Liver (tissue), 10 donors: ENCODE measurements at places on chromosomes 7 and 10. TPM values are rescaled to one million over a fixed set of nuclear protein-coding genes. Genes with fewer than 3 reads are reported as not detected.

Gene C7orf33
- polyA plus RNA-seq: not detected

Gene SFRP4
- polyA plus RNA-seq: 0.18 TPM

GRCh38 chr7:155741805-155742204 lies 70.5 kb downstream of the SHH start:
- peaks cover 67% of the 10 kb centered on the region for H3K36me3 ChIP-seq
- no peak overlapping the region for H3K27ac ChIP-seq
- DNase-seq: no peak
- no peaks in the 10 kb centered on the region for H3K27me3 ChIP-seq
- no peak overlapping the region for H3K4me3 ChIP-seq

DNA sequence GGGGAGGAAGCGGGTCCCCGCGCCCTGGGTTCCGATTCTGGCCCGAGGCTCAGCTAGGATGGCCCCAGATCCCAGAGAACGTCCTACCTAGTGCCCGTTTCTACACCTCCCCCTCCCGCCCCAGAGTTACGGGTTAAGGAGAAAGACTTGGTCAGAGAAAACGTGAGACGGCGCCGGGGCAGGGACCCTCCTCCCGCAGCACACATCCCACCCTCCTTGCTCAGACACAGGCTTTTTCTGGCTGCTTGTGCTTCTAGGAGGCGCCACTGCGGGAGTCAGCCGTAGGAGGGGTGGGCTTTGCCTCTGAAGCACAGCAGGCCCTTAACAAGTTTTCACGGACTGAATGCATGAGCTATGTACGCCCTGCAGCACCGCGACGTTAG lies 104.9 kb upstream of the LEP start:
- no peaks in the 10 kb centered on the region for H3K36me3 ChIP-seq
- no peak overlapping the region for H3K27ac ChIP-seq
- DNase-seq: no peak
- peak overlapping the region; percentile 70 for H3K4me3 ChIP-seq

GRCh38 chr7:148921806-148922205 lies 37.7 kb upstream of the EZH2 start:
- no peaks in the 10 kb centered on the region for H3K4me1 ChIP-seq
- H3K4me3 ChIP-seq: no peak overlapping the region
- no peak for DNase-seq
- no peaks in the 10 kb centered on the region for H3K27me3 ChIP-seq

DNA sequence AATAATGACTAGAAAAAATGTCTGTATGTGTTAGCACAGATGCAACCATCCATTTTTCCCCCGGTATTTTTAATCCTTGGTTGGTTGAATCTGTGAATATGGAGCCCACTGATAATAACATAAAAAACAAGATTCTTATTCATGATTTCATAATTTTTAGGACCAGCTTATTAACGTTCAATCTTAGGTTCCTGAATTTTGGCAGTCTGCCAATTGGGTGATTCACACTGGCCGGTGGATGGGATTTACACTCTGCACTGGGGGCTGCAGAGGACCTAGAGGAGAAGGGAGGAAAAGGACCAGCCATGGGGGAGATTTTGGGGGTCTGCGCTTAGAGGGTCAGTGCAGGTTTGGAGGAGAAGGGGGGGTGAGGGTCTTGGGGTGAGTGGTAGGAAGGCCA lies 327.9 kb downstream of the ACTR3B start:
- H3K27me3 ChIP-seq: no peaks in the 10 kb centered on the region
- H3K36me3 ChIP-seq: no peaks in the 10 kb centered on the region
- H3K4me3 ChIP-seq: no peak overlapping the region
- no peak overlapping the region for H3K27ac ChIP-seq
- DNase-seq: no peak
- H3K4me1 ChIP-seq: no peaks in the 10 kb centered on the region

DNA sequence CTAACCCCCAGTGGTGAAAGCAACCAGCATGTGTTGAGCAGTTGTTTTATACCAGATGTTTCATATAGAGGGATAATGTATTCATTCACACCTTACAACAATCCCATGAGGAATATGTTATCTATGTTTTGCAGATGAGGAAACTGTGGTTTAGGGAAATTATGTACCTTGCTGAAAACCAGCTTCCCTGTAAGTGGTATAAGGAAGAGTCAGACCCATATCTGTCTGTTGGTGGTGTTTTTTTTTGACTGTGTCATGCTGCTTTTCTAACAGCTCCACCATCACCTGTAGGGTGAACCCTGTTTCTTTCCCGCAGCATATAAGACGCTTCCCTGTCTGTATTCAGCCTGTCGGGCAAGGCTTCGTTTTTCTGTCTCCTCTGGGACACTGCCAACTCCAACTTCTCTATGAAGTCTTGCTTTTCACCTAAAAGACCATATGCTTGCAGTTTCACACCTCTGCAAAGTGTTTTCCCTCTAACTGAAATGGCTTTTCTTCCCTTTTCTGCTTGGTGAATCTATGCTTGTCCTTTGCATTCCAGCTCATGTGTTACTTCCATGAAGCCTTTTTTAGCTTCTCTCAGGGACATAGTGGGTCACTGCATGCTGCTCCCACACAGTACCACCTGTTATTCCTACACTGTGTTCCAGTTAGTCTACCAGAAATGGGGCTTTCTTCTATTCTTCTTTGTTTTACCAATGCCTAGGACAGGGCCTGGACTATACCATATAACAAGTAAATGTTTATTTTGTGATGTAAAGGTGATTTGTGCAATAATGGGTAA lies 92.8 kb downstream of the ST7 start:
- H3K4me3 ChIP-seq: no peak overlapping the region
- H3K27ac ChIP-seq: no peak overlapping the region
- no peak for DNase-seq
- no peaks in the 10 kb centered on the region for H3K27me3 ChIP-seq
- no peaks in the 10 kb centered on the region for H3K36me3 ChIP-seq

GRCh38 chr10:36489611-36490228 lies 635.7 kb upstream of the ANKRD30A start:
- no peaks in the 10 kb centered on the region for H3K27me3 ChIP-seq
- no peak overlapping the region for H3K4me3 ChIP-seq
- no peaks in the 10 kb centered on the region for H3K36me3 ChIP-seq
- no peak for DNase-seq

DNA sequence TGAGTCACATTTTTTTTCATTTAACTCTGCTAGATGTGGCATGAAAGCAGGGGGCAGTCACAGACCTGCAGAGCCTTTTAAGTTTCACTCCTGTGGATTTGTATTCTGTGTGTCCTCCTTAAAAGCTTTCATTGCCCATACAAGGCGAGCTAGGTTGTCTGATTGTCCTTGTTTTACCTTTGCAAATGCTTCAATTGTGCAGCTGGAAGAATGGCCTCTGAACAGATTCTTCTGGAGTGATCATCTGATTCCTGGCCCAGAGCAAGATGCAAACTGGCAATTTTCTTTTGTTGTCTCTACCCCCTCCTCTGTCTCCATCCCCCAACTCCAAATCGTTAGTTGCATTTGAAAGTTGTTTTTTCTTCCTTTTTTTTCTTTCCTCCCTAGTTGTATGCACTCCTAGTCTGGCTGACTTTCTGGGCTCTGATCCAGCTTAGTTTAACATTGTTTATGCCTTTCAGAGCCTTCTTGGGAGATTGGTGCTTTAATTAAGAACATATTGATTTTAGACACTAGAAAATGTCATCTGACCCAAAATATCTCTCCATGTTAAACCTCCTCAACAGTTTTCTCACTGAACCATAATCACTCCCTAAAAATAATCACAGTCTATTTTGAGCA lies 150.2 kb downstream of the REEP3 start:
- DNase-seq: no peak
- H3K4me3 ChIP-seq: no peak overlapping the region
- H3K27me3 ChIP-seq: no peaks in the 10 kb centered on the region
- peak overlapping the region; percentile 18 for H3K27ac ChIP-seq
- H3K36me3 ChIP-seq: no peaks in the 10 kb centered on the region
- H3K4me1 ChIP-seq: peaks cover 1% of the 10 kb centered on the region

DNA sequence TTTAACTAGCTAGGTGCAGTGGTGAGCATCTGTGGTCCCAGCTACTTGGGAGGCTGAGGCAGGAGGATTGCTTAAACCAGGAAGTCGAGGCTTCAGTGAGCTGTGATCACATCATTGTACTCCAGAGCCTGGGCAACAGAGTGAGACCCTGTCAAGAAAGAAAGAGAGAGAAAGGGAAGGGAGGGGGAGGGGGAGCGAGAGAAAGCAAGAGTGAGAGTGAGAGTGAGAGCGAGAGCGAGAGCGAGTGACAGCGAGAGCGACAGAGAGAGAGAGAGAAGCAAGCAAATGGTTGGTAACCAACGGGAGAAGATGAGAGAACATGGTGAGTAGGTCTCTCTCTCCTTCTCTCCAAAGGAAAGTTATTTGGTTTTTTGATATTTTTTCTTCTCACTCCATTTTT lies 69.8 kb upstream of the DGKI start:
- H3K4me1 ChIP-seq: peaks cover 5% of the 10 kb centered on the region
- peaks cover 32% of the 10 kb centered on the region for H3K36me3 ChIP-seq

- no peaks in the 10 kb centered on the region for H3K36me3 ChIP-seq
- no peak overlapping the region for H3K4me3 ChIP-seq
- H3K4me1 ChIP-seq: no peaks in the 10 kb centered on the region
- no peak overlapping the region for H3K27ac ChIP-seq
- DNase-seq: no peak
Measured at GRCh38 chr7:2024567-2024918, 208.2 kb downstream of the MAD1L1 start.

GRCh38 chr10:120971671-120972070 lies 120.5 kb downstream of the WDR11 start:
- H3K36me3 ChIP-seq: no peaks in the 10 kb centered on the region
- H3K4me3 ChIP-seq: no peak overlapping the region
- H3K27me3 ChIP-seq: no peaks in the 10 kb centered on the region
- no peak overlapping the region for H3K27ac ChIP-seq

GRCh38 chr10:110360857-110361474 lies 56.2 kb upstream of the SMNDC1 start:
- peaks cover 11% of the 10 kb centered on the region for H3K4me1 ChIP-seq
- no peak for DNase-seq
- no peak overlapping the region for H3K27ac ChIP-seq
- no peak overlapping the region for H3K4me3 ChIP-seq
- no peaks in the 10 kb centered on the region for H3K36me3 ChIP-seq

DNA sequence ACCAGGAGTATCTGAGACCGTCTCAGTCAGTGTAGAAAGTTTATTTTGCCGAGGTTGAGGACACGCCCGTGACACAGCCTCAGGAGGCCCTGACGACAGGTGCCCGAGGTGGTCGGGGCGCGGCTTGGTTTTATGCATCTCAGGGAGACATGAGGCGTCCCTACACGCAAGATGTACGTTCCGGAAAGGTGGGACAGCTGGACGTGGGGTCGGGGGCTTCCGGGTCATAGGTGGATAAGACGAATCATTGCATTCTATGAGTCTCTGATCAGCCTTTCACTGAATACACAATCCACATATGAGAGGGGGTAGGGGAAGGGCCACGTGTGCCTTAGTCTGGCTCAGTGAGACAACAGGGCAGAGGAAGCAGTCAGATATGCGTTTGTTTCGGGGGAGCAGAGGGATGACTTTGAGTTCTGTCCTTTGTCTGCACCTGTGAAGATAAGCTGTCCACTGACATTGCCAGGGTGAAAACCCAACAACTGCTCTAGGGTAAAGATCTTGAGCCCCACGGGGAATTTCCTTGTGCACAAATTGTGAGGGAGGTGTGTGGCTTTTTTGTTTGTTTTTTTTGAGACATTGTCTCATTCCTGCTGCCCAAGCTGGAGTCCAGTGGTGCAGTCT lies 66.2 kb downstream of the DNAJB6 start:
- H3K36me3 ChIP-seq: peaks cover 2% of the 10 kb centered on the region
- no peak for DNase-seq
- H3K27ac ChIP-seq: no peak overlapping the region
- no peaks in the 10 kb centered on the region for H3K27me3 ChIP-seq

DNA sequence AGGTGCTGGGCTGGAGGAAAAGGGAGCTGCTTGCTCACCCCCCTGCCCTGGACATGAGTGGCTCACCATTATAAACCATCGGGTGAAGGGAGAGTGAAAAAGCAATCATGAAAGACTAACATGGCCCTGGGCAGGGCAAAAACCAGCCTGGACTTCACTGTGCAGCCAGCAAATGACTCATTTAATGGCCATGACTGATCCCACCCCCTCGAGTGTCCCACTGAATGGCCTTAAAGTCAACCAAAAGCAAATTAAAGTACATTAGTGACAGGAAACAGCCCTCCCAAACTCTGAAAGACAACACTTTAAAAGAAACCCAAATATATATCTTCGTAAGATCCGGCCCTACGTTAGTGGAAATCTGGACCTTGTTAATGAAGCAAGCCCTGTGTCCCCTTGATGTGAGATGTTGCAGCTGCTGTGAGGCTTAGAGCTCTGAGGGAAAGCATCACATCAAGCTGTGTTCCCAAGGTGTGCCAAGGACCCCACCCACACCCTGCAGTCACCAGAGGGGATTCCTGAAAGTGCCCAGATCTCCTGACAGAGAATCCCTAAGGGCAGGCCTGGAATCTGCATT lies 31.2 kb downstream of the ADCYAP1R1 start:
- H3K4me3 ChIP-seq: no peak overlapping the region
- no peak overlapping the region for H3K27ac ChIP-seq
- no peak for DNase-seq
- H3K27me3 ChIP-seq: no peaks in the 10 kb centered on the region
- peaks cover 3% of the 10 kb centered on the region for H3K4me1 ChIP-seq

DNA sequence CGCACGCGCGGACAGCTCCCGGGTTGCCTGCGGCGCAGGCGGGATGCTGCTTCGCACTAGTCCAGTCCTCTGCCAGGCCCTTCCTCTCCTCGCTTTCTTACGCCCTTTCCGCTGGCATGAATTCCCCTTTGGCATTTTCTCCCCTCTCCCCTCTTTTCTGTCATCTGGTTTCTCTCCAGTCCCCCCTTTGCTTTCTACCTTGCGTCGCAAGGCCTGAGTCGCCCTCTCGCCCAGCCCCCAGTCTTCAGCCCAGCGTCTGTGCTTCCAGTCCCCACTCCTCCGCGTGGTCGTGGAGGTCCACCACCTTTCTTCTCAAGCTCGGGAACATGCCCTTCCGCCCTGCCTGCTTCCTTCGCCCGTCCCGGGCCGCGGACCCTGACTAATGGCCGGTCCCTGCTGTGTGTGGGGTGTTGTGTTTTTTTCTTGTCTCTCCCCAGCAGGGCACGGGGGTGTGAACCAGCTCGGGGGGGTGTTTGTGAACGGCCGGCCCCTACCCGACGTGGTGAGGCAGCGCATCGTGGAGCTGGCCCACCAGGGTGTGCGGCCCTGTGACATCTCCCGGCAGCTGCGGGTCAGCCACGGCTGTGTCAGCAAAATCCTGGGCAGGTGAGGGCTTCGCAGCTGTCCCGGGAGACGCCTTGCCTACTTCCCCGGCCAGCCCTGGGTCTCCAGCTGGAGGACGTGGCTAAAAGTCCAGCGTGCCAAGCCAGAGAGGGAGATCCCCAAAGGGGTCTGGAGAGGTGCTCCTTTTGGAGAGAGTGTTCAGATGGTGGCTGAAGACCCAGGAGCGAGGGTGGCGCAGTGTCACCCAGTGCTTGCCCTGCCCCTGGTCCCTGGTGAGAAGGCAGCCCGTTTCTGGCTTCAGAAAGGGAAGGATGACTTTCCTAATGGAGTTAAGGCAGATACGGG lies 4.2 kb downstream of the PAX2 start:
- peaks cover 6% of the 10 kb centered on the region for H3K4me1 ChIP-seq
- no peak overlapping the region for H3K4me3 ChIP-seq
- H3K27me3 ChIP-seq: peaks cover 22% of the 10 kb centered on the region

GRCh38 chr10:94852438-94852837 lies 86.0 kb upstream of the CYP2C9 start:
- no peak overlapping the region for H3K27ac ChIP-seq
- DNase-seq: no peak
- H3K27me3 ChIP-seq: no peaks in the 10 kb centered on the region
- H3K36me3 ChIP-seq: peaks cover 20% of the 10 kb centered on the region
